Non-pigmented ciliary epithelial cell (primary cell): ENCODE measurements at places on chromosomes 2 and 18.

DNA sequence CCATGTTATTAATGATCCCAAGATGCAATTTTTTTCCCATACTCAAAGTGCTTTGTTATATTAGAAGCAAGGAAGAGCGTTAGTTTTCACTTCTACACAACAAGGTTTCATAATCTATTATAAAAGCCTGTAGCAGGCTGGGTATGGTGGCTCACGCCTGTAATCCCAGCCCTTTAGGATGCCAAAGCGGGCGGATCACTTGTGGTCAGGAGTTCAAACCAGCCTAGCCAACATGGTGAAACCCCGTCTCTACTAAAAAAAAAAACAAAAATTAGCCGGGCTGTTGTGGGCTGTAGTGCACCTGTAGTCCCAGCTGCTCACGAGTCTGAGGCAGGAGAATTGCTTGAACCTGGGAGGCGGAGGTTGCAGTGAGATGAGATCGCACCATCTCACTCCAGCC is 19.0 kb upstream of the SERPINB2 start:
- no peak for DNase-seq

DNA sequence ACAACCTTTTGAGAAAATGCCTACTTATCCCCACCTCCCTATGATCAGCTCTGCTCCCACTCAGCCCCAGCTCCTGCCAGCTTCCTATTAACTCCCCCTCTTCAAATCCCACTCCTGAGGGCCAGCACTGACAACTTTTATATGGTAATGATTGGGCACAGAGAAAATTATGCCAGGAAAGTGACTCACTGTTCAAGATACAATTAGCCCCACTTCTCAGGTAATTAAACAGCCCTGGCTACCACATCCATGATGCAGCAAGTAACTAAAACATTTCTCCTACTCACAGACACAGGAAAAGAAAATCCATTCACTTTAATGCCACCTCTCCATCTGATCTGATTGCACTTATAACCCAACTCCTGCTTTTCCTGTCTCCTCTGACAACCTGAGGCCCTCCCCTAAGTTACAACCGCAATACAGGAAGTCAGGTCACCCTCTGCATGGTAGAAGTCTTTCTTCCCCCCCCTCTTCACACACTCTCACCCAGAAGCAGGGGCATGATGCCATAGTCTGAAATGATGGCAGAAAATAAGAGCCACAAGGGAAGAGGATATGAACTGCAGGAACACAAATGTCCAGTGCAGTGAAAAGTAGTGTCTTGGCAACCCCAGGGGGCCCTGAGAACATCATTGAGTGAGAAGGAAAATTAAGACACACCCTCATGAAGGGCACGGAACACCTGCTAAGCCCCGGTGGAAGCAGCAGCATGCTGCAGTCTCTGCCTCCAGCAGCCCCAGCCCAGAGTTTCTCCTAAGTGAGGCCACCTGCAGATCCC is 54.4 kb downstream of the STK39 start:
- no peak for DNase-seq

- no peak for DNase-seq
These were observed 430.0 kb upstream of the TNP1 start for GRCh38 chr2:217289907-217290280.

DNA sequence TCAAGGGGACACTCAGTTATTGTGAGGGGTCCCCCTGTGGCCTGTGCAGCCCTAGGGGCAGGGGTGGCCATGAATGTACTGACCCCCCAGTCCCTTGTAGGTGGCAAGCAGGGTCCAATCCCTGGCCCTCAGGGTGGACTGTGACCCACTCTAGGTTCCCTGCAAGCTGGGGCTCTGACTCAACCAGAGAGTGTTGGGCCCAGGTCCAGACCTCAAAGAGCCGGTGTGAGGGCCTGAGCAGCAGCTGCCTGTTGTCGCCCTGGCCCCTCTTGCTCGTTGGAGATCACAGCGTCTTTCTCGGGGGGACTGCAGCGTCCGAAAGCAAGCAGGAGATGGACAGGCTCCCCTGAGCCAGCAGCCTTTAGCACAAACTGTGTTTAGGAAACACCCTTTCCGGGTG is 66.8 kb upstream of the ATG16L1 start:
- DNase-seq: no peak

- DNase-seq: no peak
These were observed 92.1 kb downstream of the LYPD6 start for GRCh38 chr2:149422337-149422990.

GRCh38 chr2:210577263-210578071 is 21.1 kb downstream of the CPS1 start:
- DNase-seq: peak; percentile 9

DNA sequence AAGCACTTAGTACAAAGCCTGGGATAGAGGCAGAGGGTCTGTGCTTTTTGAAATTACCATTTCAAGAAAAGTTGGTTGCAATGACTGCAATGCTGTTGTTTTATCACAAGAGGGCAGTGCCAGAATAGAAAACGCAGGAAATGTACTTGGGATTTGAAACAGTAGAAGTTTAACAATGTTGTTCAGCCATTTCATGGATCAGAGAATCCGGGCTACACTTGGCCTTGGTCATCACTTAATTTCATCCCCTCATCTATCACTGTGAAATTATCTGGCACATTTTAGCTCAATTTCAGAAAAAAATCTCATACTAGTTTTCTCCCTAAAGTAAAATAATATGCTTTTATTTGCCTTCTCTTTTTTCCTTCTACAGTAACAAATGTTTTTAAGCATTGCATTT is 70.8 kb downstream of the RAPGEF4 start:
- no peak for DNase-seq

DNA sequence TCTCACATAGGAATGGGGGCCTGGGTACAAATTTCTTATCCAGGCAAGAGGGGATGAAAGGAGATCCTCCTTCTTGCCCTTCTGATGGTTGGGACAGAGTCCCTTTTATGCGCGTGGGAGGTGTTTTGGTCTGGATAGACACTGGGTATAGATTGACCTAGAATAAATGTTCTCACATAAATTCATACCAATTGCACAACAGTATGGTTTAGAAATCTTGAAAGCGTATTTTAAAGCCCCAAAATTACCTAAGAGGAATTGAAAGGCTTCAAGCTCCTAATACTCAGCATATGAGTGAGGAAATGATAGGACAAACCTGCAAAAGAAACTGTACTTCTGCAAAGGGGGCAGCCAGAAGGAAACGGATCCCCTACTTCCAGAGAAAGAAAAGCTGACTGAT is 2.6 kb upstream of the BCL2 start:
- no peak for DNase-seq

GRCh38 chr2:209146682-209147320 is 277.0 kb upstream of the MAP2 start:
- DNase-seq: no peak

DNA sequence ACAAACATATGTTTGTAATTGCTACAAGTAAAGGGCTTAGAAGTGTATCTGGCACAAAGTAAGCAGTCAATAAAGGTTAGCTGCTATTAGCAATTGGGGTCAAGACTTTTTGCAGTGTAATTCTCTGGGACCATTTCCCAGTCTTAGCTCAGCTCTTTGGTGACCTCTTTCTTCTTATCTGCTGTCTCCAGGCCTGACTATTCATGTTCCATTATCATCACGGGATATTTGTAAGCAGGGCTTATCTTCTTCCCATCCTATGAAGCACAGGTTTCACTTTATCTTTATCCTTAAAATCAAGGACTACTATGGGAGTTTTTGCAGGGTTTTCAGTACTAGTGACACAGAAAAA is 131.7 kb downstream of the DOCK10 start:
- no peak for DNase-seq

GRCh38 chr2:177429688-177430325 is 37.2 kb downstream of the AGPS start:
- DNase-seq: peak; percentile 89

GRCh38 chr2:134140251-134140661 is 113.6 kb upstream of the MGAT5 start:
- DNase-seq: no peak

- DNase-seq: no peak
These were observed 139.5 kb upstream of the NDUFV2 start for GRCh38 chr18:8962855-8963635.

GRCh38 chr2:45826884-45827635 is 175.6 kb downstream of the PRKCE start:
- no peak for DNase-seq

- DNase-seq: no peak
These were observed 2.0 kb upstream of the CYP26B1 start for GRCh38 chr2:72149556-72150156.

DNA sequence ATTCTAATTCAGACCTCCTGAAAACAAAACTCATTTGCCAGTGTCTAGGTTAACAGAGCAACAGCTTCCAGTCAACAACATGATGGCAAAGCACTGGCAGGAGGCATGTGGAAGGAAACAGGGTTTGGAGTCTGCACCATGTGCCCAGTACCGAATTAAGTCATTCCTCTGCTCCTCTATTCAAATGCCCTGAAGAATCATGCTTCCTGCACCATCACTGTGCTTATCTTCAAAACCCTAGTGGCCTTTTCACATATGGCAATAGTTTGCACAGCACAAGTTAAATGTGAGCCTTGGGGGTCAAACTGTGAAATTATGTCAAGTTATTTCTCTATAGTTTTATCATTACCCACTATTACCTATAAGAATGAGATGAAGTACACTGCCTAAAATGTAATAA is 75.4 kb upstream of the GRB14 start:
- no peak for DNase-seq

GRCh38 chr18:57748770-57749603 is 54.1 kb downstream of the ATP8B1 start:
- DNase-seq: no peak

- DNase-seq: no peak
These were observed 183.7 kb downstream of the FHOD3 start for GRCh38 chr18:36481201-36481657.

DNA sequence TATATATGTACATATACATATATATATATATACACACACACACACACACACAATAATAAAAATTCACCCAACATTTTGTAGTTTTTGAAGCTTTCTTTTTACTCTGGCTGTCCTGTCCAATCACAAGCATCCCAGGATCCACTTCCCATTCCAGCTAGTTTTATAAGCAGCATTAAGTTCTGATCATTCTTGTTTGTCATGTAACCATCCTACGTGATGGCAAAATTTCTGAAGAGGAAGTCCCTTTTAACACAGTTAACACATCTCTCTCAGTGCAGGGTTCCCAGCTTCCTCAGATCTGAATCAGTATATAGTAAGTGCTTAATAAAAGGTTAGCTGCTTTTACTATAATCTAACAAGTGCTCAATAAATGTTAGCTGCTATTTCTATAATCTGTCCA is 26.4 kb downstream of the MYOM1 start:
- no peak for DNase-seq

DNA sequence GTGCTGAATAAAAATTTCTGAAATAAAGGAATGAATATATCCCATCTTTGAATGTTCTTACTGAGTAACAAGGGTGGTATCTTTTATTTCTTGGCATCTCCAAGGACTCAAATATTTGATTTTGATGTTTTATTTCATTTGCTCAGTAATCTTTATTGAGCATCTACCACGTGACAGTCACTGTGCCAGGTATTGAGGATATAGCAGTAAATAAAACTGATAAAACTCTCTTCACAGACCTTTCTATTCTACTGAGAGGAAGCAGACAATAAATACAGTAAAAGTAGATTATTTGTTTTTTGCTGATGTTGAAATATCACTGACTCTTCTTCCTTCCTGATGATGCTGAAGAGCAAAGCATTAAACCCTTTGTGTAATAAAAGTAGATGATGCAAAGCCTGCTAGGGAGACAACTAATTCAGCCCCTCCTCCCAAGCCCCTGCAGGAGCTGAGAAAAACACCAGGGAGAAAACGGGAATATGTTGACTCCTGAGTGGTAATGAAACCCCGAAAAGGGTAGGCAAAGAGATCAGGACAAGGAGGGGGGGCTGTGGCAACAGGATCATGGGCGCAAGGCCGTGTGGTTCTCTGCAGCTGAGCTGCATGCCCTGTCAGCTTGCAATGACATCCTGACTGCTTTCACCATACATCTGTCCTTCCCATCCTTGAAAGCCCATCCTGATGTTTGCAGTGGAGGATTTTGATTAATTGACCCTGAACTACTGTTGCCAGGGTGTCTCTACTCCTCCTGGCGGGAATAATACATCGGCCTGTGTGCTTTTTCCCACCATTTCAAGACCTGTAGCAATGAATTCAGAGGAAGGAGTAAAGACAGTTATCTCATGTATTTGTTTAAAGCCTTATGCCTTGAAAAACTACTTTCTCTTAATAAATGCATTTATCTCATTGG is 117.4 kb downstream of the EML6 start:
- no peak for DNase-seq

DNA sequence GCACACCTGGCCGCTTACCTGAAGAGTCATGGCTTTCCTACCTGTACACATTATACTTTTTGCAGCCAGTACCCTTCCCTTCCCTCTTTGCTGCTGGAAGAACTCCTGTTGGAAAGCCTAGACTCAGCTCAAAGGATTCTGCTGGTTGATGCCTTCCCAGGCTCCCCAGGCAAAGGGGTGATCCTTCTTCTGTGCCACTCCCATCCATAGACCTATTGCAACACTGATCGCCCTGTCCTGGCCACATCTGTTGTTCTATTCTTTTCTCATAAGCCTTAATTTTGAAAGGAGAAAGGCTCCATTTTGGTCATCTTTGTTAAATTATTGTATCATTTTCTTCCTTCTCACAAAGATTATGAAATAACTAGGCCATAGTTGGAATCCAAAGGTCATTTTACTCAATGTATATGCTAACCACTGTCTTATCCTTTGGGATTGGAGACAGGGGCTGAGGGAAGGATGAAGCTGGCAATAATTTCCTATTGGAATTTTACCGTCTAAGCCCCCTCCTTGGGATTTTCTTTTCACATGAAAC is 3.4 kb upstream of the PRKCE start:
- no peak for DNase-seq

DNA sequence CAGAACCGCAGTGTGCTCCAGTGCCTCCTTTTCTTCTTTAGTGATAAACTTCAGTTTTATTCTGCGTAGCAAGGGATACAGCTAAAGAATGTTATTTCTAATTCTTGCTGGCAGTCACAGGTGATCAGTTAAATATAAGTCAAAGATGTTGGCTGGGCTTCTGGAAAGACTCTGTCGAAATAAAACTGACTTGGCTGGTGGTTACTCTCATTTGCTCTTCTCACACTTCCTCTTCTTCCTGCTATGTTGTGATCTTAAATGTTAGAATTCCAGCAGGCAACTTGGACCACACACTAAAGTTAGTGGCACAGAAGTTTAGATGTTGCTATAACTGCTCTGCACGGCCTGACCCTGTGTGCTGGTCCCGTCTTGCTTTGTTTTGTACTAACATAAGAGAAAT is 278.6 kb downstream of the CDH19 start:
- DNase-seq: no peak

DNA sequence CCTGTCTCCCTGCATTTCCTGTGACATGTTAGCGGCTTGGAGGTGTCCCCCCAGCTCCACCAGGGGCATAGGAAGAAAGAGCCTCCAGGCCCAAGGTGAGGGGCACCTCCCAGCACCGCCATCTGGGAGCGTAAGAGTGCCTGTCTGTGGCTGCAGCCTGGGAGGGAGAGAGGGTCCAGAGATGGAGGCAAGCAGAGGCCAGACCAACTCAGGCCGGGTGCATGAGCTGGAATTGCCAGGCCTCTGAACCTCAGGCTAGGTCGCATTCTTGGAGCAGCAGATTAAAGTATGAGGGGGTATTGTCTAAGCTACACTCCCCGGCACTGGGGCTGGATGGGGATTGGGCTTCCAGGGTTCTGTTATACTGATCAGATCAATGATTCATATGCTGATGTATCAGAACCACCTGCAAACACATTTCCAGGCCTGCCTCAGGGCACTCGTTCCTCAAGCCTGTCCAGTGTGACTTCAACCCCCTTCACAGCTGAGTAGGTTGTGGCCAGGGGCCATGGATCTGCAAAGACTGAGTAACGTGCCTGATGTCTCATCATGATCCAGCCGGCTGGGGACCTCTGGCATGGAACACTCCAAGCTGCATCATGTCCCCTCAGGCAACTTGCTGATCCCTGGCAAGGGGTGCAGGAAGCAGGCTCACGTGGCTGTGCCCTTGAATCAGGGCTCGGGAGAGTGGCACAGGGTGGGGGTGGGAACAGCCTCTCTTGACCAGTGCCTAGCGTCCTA is 73.2 kb downstream of the HS1BP3 start:
- no peak for DNase-seq
